ENCODE measurements at places on chromosomes 6 and 20.

GRCh38 chr6:1949538-1949937, 295.9 kb downstream of the GMDS start:
- DNase-seq, result no peak

GRCh38 chr6:41367700-41368099, 32.3 kb downstream of the NCR2 start:
- DNase-seq, result no peak

DNA sequence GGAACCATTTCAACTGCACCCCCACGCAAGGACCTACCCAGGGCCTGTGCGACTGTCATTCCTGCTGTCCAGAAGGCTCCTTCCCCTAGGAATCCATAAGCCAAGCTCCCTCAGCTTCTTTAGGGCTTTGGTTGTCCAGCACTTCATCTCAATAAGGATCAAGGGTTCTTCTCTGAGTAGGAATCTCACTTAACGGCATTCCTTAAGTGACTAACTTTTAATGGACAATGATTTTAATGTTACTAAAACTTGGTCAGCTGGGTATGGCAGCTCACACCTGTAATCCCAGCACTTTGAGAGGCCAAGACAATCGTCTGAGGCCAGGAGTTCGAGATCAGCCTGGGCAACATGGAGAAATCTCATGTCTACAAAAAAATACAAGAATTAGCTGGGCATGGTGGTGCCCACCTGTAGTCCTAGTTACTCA, 13.4 kb downstream of the UBE2V1 start:
- DNase-seq, result no peak

GRCh38 chr20:63345328-63346100, 15.6 kb downstream of the CHRNA4 start:
- DNase-seq, result no peak

DNA sequence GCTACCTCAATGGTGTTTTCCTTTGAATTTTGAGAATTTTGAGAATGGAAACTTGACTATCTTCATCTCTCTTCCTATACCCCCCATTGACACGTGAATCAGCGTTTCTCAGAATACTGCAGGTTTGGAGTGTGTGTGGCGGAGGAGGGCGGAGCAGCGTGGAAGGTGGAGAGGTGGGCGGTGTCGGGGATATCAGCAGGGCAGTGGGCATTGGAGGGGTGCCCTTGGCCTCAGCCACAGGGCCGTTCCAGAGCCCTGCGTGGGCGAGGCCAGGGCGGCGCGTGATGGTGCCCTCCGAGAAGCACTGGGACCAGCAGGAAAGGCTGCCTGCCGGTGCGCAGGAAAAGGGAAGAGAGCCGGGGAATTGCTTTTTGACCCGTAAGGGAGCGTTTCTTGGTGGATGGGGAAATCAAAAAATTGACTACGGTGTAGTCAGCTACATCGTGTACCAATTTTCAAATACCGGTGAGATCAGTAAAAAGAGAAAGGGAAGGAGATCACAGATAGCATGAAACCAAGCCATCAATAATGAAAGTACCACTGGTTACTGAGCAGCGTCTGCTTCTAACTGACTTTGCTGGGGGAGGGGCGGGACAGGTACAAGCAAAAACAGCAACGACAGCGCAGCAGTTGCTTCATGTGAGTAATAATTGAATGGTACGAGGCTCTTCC, 82.7 kb upstream of the DUSP22 start:
- no peak for DNase-seq

- no peak for DNase-seq
These were observed 40.4 kb upstream of the RAB23 start for GRCh38 chr6:57262488-57262887.

All from stimulated activated CD8-positive, alpha-beta memory T cell treated with anti-CD3 and anti-CD28 coated beads, Interleukin-4, amount 100 ng/mL, for 1 hour (primary cell).